G401 (cell line): ENCODE measurements at places on chromosomes 2 and 18.

GRCh38 chr2:18752667-18753422 lies 163.5 kb upstream of the NT5C1B start:
- DNase-seq: no peak

GRCh38 chr2:128726236-128726635 lies 407.6 kb upstream of the HS6ST1 start:
- DNase-seq: no peak

DNA sequence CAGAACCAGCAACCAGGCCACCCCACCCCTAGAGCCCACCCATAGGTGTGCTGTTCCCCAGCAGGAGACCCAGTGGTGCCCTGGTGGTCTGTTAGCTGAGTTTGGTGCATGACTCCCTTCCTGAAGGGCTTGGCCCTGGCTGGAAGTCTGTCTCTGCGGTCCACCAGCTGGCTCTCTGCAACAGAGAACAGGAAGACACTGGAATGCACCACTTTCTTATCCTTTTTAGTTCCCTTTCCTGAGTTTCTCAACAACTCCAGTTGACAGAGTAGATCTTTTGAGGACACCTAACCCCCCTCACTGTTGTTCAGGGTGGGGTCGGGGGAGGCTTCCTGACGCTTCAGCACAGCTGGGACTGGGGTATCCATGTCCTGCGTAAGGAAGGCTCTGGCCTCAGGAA lies 11.9 kb upstream of the RPL37A start:
- no peak for DNase-seq

GRCh38 chr2:37543999-37544557 lies 127.4 kb downstream of the CDC42EP3 start:
- no peak for DNase-seq

GRCh38 chr2:74290466-74291217 lies 52.6 kb downstream of the SLC4A5 start:
- DNase-seq: no peak

- DNase-seq: no peak
Measured at GRCh38 chr2:167862782-167863181, 384.6 kb downstream of the STK39 start.

DNA sequence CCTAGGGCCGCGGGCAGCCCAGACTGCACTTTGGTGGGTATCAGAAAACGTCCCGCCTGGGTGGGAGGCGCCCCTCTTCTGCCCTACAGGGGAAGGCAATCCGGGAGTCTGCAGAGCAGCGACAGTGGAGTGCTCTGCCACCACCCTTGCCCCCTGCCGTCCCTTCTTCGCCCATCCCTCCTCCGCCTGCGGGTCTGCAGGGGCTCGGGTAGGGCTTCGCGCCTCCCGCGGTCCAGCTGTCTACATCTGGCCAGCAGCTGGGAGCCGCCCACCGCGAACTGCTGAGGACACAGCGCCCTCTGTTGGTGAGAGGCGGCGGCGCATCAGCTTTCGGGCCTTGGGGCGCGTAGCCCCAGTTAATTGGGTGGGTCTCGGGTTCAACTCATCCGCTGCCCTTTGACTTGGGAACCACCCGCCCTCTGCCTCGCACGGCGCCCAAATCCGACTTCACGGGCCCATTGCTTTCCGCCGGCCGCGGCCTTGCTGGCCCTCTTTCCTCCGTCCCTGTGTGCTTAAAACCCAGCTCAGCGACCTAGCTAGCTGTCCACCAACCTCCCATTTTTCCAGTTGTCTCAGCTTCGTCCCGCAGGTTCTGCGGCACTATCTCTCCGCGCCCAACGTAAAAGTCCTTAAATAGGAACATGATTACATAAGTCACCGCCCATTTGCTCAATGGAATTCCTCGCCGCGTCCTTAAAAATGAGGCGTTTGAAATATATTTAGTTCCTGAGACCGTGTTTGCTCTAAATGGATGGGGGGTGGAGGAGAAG lies 17.6 kb downstream of the WNT10A start:
- peak; percentile 32 for DNase-seq

DNA sequence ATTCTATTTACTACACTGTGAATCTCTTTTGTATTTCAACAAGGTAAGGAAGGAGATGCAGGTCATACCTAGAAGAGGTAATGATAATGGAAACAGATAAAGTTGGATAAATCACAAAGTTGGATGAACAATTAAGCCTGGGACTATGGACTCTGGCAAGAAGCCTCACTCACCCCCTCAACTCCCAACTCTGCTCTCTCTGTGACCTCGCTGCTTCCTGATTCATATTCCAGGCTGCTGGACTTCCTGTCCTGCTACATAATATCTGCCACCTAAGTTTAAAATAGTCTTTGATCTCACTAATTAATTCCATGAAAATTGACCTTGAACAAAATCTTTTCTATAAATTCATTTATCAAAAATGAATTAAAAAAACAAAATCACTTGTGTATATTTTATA lies 215.3 kb downstream of the CALCRL start:
- no peak for DNase-seq

GRCh38 chr18:45891806-45892205 lies 66.3 kb downstream of the SIGLEC15 start:
- DNase-seq: no peak
